ENCODE measurements at places on chromosomes 3 and 15. TPM values are rescaled to one million over a fixed set of nuclear protein-coding genes. Genes with fewer than 3 reads are reported as not detected.

DNA sequence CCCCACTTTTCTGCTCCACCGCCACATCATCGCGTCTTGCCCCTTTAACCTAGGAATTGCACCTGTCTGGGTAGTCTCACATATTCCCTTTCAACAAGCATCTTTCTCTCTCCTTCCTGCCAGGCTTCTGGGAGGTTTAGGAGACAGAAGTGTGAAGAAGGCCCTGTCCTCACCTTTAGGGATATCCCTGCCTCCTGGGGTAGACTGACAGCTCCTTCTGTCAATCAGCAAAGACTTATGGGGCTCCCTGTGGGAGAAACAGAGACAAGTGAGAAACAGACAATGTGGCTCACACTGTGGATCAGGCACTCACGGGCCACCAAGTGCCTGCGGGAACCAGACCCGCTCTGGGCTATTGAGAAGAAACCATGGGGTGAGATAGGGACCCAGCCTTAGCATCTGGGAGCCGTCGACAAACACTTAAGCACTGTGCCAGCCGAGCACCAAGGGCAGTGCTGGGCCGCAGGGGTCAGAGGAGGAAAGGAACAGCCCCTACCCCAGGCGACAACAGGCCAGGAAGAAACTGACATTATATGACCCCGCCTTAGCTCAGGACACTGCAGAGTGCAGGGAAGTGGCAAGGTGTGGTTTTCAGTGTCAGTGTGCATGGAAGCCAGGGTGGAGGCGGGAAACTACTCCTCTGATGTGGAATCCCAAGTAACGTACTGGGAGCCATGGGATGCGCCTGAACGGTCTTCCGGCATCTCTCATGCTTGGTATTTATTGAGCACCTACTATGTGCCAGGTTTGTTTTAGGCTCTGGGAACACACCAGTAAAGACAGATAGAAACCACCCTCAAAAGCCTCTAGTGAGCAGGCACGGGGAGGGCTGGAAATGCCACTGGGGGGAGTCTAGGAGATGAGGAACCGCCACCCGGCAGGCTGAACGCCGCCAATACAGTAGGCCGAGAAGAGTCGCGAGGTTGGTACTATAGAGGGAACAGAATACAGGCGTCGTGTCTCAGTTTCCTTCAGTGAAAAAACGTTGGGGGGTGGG is 1.8 kb downstream of the EFCC1 start:
- no peak for DNase-seq

TF gene
- total RNA-seq, result 5.8 TPM

SEMA7A gene
- 1.5 TPM for total RNA-seq

NOX5 gene
- not detected for total RNA-seq

- no peak for DNase-seq
Measured at GRCh38 chr15:83300826-83301225, 16.4 kb upstream of the BNC1 start.

UROC1 gene
- not detected for total RNA-seq

SAMD7 gene
- total RNA-seq, result not detected

DNA sequence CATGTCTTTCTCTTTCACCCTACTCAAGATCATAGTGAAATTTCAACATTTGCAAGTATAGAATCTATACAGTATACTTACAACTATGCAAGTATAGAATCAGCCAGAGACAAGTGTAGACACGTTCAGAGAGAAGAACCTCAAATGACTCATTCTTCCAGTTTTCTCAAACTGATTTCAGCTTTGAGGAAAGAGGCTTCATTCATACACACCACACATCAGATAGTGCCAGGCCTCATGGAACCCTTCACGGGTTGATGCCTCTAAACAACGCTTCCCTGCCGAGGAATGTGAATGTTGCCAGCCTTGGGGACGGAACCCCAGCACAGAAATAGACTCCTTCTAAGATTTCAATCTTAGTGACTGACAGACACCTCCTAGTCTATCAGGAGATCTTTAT is 135.7 kb downstream of the FOXP1 start:
- DNase-seq, result no peak

GRCh38 chr15:34043813-34044212 is 4.8 kb upstream of the AVEN start:
- DNase-seq, result no peak

CCDC54 gene
- total RNA-seq, result not detected

MRPL3 gene
- total RNA-seq, result 47.7 TPM

LYZL4 gene
- total RNA-seq, result not detected

STRIT1 gene
- total RNA-seq, result 4.8 TPM

NEIL1 gene
- 10.9 TPM for total RNA-seq

ZNF660 gene
- total RNA-seq, result 1.8 TPM

- no peak for DNase-seq
Measured at GRCh38 chr3:128166971-128167453, 13.7 kb downstream of the EEFSEC start.

GRCh38 chr3:16239086-16239770 is 25.5 kb downstream of the DPH3 start:
- no peak for DNase-seq

MELTF gene
- 10.8 TPM for total RNA-seq

CCR2 gene
- total RNA-seq, result 1.3 TPM

GRCh38 chr3:145518639-145519038 is 642.3 kb downstream of the PLOD2 start:
- DNase-seq, result no peak

CACNA1D gene
- 0.46 TPM for total RNA-seq

- DNase-seq, result no peak
Measured at GRCh38 chr3:37825744-37826400, 35.8 kb upstream of the CTDSPL start.

- DNase-seq, result no peak
Measured at GRCh38 chr3:8987226-8987625, 24.0 kb upstream of the RAD18 start.

DNA sequence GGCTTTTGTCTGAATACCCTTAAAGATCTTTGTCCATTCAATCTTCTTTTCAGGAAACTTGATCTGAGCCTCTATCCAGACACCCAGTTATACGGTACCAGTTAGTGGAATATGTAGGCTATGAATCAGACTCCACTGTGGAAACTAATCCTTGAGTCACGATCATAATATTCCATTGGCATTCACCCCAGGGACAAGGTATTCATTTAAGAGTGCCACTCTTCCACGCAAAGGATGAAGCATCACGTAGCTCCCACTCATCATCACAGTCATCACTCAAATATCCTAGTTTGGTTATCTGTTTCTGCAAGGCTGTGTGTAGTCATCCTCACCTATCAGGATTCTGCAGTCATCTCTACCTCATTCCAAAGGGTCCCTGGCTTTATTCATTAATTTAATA is 85.6 kb downstream of the NEDD4 start:
- DNase-seq, result no peak

MRAS gene
- 327 TPM for total RNA-seq

DNA sequence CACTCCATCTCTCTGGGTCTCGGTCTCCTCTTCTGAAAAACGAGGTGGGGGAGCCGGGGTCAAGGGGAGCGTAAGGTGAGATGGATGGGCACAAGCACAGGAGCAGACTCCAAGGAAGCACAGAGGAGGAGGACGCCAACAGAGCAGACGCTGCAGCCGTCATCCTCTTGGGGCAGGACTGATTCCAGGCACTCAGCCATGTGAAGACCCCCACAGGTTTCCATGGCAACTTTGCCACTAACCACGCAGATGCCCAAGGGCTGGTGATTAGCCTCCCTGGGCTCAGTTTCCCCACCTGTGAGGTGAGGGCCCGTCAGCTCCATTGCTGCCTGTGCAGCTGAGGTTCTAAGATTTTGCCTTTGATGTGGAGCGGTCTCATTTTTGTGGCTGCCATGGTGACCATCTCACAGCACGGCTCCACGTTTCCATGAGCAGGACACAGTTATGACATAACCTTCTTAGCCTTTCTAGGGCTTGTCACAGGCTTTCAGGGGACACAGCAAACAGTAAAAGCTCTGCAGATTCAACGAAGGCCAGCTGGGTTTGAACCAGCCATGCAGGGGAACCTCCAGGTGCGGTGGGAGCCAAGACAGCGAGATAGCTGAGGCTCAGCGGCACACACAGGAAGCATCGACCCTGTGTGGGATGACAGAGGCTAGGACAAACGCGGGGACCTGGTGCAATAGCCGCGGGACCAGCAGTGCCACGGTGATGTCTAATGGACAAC is 170.3 kb downstream of the NUP210 start:
- no peak for DNase-seq

CYP19A1 gene
- total RNA-seq, result 0.40 TPM

- no peak for DNase-seq
Measured at GRCh38 chr15:39260791-39261190, 320.1 kb upstream of the THBS1 start.

DNA sequence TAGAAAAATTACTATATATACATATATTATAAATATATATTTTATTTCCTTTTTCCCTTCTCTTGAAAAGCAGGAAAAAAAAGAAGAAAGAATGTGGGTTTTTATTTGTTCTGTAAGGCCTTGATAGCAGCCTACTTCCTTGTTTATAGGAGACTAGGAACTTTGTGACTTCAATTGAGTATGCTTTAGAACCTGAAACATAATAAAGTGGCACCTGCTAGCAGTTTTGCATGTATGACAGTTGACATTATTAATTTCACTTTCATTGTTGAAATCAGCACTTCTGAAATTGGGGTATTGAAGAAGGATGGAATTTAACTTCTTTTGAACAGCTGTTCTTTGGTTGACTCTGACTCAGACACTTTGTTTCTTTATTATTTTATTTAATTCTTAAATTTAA is 56.9 kb downstream of the GLCE start:
- DNase-seq, result no peak

SSUH2 gene
- 2.4 TPM for total RNA-seq

DNA sequence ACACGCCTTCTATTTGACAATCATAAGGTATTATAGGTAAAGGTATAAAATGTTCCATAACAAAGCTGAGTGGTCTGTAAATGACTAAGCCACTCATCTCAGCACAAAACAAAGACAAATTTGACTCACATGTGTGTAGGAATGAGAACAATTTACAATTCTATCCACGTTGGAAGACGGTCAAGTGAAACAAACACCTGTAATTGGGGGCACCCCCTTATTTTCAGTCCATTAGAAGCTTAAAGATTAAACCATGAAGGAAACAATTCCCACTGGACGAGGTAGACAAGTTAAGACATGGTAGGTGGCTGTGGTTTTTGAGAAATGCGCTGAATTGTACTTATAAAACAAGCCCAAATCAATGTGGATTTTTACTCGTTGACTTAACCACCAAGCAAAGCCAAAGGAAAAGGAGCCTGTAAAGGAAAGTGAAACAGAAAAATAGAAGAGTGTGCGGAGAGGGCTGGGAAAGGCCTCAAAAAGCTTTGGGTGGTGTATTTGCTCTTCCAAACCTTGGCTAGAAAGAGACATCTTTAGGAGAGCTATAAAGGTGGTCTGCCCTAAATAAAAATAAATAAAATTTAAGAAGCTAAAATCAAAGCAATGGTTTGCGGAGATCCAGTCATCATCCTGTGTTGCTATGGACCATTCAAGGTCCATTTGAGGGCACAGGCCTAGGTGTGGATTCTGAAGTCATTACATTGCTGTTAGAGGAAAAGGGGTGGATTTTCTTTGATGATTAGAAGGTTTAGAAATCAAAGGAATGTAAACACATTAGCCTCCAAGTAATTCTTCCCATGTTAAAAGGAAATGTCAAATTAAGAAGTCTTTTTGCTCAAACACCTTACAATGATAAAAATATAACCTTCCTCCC is 135.0 kb downstream of the TFG start:
- no peak for DNase-seq

DNA sequence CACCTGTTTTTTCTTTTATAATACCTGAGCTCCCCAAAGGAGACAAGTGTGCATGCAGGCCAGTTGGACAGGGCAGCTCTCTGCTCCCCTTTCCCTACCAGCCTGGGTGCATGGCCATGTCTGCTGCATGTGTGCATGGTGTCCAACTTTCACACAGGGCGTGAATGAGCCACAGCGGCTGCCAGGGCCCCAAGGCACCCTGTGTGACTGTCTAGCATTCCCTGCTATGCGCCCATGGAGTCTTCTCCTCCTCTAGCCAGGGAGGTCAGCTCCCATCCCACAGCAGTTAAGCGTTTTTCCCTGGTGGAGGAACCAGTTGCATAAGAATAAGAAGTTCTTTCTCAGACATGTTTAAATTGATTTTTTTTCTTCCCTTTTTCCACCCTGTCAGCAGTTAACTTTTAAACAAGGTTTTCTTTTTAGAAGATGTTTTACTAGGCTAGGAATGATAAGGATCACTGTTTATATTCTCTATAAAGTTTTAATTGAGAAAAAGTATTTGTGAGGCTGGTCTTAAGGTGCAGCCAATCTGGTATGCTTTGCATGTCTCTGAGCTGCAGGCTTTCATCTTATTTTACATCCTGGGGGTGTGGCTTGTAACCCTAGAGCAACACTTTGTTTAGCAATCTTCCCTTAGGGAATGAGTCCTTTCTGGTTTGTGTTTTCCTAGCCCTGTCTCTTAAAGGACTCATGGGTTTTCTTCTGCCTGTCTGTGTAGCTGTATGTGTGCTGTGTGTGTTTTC is 20.5 kb upstream of the OR5H1 start:
- no peak for DNase-seq

TMEM158 gene
- 0.38 TPM for total RNA-seq

DNA sequence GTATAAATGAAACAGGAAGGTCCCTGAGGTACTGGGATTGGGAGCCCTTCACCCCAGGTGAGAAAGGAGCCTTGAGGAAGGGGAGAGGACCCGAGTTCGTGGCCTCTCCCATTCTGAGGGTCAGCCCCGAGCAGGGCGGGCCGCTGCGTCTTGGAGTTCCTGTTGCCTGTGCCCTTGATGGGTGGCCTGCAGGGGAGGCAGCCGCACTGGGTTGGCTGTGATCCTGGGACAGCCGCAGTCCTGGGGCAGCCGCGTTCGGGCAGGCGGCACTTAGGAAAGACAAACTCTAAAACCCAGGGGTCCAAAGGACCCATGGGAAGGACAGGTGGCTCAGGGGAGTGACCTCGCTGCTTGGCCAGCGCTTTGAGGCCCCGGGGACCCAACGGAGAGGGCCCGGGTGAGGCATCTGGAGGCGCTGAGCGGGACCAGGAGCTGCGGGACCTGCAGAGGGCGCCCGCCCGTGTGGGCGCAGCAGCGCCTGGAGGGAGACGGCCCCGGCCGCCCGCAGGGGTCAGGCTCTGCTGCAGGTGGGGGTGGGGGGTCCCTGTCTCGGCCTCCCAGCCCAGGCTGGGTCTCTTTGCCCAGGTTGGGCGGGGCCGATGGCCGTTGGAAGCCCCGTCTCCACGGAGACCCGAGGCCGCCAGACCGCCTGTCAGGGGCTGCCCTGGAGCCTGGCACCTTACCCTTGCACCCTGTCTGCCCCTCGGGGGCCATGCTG is 65.1 kb downstream of the HMCES start:
- no peak for DNase-seq

GRCh38 chr3:380801-381200 is 184.2 kb downstream of the CHL1 start:
- no peak for DNase-seq

- no peak for DNase-seq
Measured at GRCh38 chr3:56590814-56591213, 33.8 kb downstream of the CCDC66 start.

DNA sequence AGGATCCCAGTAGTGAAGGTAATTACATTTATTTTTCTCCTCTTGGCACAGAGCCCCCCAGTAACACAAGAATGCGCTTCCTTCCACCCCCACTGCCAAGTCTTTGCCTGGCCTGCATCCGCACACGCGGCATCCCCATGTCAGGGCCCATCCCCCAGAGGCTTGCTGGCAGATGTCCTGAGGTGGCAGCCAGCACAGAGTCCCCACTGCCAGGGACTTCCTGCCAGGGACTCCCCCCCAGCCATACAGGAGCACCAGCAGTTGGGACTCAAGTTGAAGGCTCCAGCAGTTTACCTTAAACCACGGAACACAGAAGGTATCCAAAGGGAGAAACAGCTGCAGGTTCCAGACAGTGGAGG is 41.0 kb downstream of the MEGF11 start:
- no peak for DNase-seq
